ENCODE measurements at places on chromosomes 7 and 10. TPM values are rescaled to one million over a fixed set of nuclear protein-coding genes. Genes with fewer than 3 reads are reported as not detected.

GRCh38 chr10:124381011-124381611 is 37.6 kb downstream of the OAT start:
- no peak for DNase-seq

DNA sequence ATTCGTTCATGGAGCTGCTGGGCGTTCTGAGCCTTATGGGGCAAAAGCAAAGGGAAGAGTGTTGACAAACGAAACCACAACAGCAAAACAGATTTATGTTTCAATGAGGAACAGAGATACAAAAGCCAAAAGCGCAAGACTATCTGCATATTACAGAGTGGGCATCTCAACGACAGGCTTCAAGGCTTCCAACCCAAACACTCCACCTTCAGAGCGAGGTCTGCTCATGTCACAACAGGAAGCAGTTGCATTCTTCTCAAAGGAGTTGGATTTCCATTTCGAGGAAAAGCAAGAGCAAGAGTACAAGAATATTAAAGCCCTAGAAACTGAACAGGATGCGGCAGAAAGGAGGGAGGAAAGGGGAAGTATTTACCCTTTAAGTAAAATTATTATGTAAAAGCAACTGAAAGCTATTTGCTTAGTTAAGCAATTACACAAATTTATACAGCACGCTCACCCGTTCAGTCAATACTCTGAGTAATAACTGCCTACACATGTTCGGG is 189.3 kb downstream of the ELMO1 start:
- no peak for DNase-seq

GRCh38 chr7:29322023-29322712 is 127.6 kb downstream of the CHN2 start:
- no peak for DNase-seq

The HYAL4 gene
- total RNA-seq: not detected

GRCh38 chr7:84009782-84010181 is 184.8 kb downstream of the SEMA3A start:
- DNase-seq: no peak

GRCh38 chr7:29091715-29092114 is 54.6 kb downstream of the CPVL start:
- peak; percentile 7 for DNase-seq

The C10orf105 gene
- total RNA-seq: 0.16 TPM

- no peak for DNase-seq
Measured at GRCh38 chr10:71657604-71658466, 61.7 kb downstream of the C10orf105 start.

DNA sequence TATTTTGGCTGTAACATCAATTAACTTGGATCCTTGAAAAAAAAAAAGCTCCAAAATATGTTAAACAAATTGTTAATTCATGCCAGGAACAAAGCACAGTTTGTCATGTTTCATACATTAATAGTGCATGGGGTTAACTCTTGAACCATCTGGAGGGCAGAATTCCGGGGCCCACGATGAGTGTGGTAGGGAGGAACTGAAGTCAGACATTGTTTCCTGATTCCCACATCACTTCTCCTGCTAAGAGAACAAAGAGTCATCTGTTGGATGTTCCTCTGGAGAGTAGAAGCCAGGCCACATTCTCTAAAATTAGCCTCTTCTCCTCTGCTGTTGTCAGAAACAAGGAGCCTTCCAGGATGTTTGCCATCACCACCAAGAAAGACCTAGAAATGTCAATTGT is 54.6 kb downstream of the TMEM178B start:
- DNase-seq: no peak

DNA sequence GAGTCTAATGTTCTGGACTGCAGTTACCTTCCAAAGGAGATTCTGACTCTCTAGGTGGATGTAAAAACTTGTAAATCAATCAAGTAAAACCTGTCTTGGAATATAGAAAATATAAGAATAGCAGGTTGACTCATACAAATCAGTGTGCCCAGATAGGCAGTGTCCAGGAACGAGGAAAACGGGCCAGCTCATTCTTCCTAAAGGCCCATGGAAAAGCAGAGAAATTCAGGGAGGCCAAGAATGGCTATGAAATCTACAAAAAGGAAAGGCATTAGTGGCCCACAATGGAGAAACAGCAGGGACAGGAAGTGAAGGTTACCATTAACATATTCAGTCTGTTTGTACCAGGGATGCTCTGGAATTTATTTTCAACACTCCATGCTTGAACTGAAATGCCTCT is 14.9 kb downstream of the GLI3 start:
- DNase-seq: no peak

DNA sequence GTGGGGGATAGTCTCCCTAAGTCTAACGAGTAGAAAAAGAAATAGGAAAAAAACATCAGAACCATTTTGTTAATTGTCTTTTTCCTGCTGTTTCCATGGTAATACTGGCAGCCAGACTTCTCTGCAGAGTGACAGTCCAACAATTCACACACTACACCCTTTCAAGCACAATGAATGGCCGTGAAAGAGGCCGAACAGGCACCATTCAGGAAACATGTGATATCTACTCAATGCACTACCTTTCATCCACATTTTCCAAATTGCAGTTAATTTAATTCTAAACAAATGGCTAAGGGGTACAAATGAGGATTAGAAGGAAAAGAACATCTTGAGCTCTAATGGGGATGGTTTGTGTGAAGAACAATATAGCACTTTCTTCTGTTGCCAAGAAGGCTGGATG is 358.5 kb upstream of the ANKRD30A start:
- no peak for DNase-seq

DNA sequence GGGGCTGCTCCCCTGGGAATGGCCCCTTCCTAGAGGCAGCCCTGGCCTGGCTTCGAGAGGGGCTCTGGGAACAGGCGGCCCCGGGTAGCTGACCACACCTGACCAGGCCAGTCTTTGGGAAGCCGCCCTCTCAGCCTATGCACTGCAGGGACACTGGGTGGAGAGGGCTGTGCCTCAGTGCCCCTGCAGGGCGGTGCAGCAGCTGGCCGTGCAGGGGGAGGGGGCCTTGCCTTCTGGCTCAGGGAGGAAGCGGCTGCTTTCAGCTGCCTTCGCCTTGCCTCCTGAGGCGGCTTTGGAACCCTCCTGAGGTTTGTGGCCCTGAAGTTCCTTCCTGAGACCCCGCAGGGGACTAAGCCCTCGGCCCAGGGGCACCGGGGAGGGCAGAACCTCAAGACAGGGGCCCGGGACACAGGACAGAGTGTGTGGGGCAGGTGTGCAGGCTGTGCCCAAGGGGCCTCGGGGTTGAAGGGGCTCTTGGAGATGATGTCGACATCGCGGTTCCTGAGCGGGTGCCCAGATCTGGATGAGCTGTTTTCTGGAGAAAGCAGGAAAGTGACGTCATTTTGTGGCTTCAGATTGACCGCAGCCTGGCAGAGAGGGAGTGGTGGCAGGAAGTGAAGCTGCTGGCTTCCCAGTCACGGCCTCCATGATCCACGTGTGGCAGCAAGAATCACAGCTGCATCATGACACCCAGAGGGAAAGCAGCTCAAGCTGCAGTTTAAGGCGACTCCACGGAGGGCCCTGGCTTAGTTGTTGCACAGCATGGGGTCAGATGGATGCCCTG is 17.7 kb downstream of the ADAM8 start:
- DNase-seq: peak; percentile 96

DNA sequence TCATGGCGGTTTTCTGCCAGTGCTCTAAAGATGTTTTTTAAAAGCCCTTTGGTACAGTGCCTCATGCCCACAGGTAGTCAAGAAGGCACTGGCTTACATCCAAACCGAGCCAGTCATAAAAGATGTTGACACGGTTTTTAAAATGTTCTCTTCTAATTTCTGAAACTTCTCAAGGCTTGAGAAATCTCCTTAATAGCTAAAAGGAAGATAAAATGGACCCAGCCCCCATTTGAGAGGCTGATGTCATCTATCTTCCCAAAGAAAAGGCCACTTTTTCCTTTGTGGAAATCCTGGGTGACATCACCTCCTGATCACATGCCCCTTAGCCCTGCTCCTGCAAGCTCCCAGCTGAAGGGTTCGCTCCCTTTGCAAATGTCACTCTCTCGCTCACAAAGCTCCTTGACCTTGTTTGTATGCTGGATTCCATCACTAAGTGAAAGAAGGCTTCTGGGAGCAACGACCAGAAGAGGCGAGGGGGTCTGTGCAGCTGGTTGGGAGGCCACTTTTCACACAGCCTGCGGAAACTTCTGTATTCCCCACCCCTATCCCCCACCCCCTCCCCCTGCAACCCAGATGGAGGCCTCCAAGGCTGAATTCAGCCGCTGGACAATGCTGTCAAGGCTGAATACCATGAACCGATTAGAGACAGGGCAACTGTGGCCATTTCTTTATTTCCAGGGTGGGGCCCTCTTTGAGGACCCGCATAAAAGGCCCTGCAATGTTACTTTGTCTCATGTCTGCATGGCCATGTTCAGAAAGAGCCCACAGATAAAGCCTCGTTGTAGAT is 122.8 kb downstream of the CUBN start:
- DNase-seq: no peak

DNA sequence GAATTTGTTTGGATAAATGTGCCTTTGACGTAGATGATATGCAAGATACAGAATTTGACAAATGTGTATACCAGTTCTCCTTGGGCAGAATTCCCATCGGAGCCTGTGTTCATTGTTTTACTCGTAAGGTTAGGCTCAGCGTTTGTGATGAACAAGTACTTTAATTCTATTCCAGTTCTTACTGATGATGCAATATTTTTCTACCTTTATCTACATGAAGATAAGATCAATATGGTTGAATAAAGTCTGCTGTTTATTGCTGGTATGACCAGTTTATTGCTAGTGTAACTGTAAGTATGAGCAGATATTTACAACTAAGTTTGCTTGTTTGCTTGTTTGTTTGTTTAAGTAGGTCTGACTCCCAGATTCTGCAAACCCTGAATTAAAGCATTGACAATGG is 145.4 kb upstream of the ADARB2 start:
- DNase-seq: no peak

The VSIR gene
- 59.6 TPM for total RNA-seq

GRCh38 chr10:122459561-122460273 is 1.6 kb upstream of the HTRA1 start:
- DNase-seq: no peak

DNA sequence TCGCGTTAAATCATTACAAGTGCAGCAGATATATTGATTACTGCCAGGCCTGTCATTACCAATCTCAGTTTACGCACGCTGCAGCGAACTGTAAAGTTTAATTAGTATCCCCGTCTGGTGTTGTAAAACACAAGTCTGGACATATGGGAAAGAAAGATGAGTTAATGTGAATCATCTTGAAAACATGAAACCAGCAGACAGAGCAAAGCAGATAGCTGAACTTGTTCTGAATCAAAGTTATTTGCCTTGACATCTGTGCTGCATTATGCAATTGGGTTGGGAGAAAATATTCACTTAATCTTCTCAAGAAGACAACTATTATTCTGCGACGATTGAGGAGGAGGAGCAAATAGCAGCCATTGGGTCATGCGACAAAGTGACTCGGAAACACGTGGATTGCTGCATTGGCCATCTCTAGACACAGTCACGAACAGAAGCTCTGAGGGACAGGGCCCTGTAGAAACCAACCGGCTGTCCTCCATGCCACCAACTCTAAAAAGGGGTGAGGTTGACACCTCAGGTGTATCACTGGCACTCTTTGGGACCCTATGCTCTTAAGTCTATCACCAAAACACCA is 156.3 kb upstream of the C7orf33 start:
- no peak for DNase-seq

GRCh38 chr10:62734781-62735463 is 69.6 kb upstream of the ADO start:
- DNase-seq: peak; percentile 41

DNA sequence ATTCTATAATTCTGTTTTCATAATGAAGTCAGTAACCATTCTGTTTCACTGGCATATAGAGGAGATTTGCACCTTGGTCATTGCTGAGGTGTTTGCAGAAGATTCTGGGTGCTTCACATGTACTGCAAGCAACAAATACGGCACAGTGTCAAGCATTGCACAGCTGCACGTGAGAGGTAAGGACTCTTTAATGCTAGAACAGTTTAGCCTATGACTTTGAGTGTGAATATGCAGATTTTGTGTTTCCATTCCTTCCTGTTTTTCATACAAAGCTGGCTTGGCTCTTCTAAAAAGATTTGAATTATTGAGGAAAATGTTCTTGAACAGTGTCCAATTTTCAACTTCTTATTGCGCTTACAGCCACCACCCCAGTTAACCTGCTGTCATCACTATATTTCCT is 56.4 kb downstream of the MYPN start:
- DNase-seq: no peak

DNA sequence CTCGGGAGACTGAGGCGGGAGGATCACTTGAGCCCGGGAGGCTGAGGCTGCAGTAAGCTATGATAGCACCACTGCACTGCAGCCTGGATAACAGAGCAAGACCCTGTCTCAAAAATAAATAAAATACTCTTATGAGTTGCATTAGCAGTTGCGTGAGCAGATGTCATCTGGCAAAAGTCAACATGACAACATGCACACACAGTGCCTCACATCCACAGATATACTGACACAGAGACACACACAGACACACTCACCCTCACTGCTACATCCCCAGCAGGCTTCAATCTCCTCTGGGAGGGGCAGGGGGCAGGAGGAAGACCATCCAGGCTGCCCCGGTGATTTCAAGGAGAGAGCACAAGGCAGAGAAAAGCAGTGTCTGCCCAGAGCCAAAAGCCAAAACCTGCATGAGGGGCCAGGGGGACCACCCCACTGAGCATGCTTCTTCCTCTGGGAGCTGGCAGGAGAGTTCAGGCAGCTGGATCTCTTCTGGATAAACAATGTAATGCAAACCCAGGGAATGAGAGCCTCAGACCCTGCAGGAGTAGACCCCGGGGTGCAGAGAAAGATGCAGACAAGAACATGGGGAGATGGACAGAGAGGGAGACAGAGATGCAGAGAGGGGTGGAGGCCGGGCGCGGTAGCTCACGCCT is 9.6 kb upstream of the ELN start:
- no peak for DNase-seq

DNA sequence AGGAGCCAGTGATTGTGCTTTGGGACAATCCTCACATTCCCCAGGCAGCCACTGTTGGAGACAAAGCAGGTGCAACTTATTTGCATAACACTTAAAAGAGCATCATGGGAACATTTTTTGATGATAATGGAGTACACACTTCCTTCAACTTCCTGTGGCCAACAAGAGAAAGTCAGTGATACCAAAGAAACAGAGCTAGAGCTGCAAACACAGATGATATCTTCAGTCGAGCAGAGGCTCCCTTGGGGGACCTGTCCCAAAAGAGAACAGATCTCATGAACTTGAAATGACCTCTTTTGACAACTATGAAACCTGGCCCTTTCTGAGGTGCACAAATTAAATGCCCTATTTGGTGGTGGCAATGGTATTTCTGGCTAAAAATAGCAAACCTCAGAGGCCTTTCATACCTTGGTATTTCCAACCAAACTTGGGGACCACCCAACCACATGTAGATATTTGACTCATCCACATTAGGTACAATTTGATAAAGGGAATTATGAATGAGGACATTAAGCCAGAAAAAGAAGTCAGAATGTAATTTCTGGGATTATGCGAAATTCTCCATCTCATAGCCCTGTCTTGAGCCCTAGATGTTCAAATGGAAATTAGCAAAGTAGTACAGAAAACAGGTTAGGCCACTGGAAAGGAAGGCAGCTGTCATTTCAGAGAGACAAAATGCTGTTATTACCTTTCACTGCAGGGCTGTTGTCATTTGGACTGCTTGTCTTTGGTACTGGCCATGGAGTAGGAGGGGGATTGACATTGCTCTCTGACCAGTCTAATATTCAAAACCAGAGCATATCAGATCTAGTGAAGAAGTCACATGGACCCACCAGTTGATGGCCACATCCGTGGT is 146.2 kb downstream of the ICA1 start:
- DNase-seq: peak; percentile 59

- DNase-seq: peak; percentile 11
Measured at GRCh38 chr7:5234852-5235831, 45.1 kb downstream of the WIPI2 start.

- peak; percentile 39 for DNase-seq
Measured at GRCh38 chr10:13743101-13743693, 156.4 kb downstream of the PRPF18 start.

The KCP gene
- total RNA-seq: not detected

Data from activated CD8-positive, alpha-beta T cell treated with anti-CD3 and anti-CD28 coated beads for 36 hours (primary cell).